Activated naive CD8-positive, alpha-beta T cell treated with anti-CD3 and anti-CD28 coated beads, Interleukin-2, amount 10 ng/mL, durations not matched to agents 7 days and 5 days (primary cell): ENCODE measurements at places on chromosomes 6 and 20.

GRCh38 chr20:56685879-56686278, 56.8 kb downstream of the TFAP2C start:
- no peak for DNase-seq

- no peak for DNase-seq
Observed at GRCh38 chr20:23689399-23689690, 507 bp upstream of the CST4 start.

DNA sequence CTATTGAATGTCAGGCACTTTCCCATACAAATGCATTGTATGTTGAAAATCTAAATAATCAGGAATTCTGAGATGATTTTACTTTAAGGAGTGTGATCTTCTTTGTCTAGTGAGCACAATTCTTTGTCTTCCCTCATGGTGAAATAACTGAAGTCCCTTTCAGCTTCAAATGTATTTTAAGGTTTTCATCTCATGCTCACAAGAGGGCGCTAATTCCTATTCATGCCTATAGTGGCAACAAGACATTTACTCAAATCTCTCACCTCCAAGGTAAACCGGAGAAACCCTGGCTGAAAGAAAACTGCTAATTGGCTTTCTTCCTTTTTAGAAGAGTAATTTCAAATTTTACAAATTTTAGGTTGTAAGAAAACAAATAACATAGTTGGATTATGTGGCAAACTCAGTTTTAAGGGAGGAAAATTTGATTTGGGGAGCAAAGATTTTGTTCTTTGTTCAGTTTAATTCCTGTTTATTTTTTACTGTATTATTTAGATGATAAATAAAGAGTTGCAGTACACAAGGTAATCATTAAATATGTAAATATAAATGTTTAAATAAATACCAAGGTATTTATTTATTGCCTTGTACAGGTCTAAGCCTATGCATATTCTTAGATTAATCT, 69.1 kb downstream of the SLC35F1 start:
- DNase-seq, result no peak

DNA sequence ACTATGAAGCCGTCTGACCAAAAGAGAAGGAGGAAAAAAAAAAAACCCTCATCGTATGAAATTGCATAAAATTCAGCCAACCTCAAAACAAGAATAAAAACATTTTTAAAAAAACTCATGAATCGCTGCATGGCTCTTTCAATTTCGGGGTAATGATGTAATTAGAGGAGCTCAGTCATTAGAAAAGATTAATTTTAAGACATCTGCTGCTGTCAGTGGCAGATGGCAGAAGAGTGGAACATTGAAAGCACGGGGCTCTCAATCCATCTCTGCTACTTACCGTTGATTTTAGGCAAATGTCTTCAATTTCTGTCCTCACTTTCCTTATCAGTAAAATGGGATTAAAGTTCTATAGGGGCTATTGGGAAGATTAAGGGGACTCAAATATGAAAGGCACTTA, 79.1 kb downstream of the EYA2 start:
- no peak for DNase-seq
